NCI-H2171 (cell line): ENCODE measurements at places on chromosomes 5 and 9.

GRCh38 chr5:151601391-151601790 lies 10.3 kb upstream of the FAT2 start:
- no peak for DNase-seq

DNA sequence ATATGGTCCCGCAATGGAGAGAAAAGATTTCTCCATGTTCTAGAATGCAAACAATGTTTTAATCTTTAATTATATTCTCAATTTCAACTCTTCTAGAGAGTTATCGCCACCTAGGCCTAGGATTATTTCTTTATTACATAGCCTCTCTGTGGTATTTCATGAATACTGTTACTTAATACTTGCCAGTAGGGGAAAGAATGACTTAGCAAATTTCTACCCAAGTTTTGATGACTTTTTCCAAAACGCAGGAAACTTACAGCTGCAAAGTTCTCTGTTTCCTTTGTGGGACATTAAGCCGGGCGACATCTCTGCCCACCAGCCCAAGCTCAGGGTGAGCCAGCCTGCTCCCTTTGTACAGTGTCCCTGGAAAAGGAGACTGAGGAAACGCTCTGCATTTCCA lies 73.8 kb downstream of the MED27 start:
- no peak for DNase-seq

GRCh38 chr5:174022384-174023095 lies 23.0 kb upstream of the NSG2 start:
- DNase-seq: no peak

GRCh38 chr5:154465169-154465568 lies 12.9 kb downstream of the HAND1 start:
- DNase-seq: no peak

DNA sequence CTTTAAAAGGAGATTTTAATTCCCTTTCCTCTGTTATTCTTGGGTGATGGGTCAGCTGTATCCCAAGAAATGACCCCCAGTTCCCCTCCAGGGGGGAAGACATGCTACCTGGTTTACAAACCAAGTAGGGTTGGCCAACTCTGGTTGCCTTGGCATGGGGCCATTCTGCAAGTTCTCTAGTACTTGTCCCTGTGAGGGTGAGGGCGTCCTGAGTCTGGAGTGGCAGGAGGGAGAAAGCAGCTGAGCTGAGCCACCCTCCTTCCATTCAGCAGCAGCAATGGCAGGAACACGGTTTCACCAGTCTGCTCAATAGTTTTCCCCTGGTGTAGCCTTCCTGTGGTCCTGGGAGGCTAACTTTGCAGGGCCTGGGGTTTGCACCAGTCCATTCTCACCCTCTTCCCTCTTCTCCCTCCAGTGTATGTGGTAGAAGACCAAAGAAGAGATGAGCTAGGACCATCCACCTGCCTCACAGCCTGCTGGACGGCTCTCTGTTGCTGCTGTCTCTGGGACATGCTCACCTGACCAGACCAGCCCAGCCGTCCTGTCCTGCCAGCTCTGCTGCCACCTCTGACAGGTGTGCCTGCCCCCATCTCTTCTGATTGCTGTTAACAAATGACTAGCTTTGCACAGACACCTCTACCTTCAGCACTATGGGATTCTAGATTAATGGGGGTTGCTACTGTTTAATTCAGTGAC lies 59.9 kb downstream of the PFDN1 start:
- no peak for DNase-seq

DNA sequence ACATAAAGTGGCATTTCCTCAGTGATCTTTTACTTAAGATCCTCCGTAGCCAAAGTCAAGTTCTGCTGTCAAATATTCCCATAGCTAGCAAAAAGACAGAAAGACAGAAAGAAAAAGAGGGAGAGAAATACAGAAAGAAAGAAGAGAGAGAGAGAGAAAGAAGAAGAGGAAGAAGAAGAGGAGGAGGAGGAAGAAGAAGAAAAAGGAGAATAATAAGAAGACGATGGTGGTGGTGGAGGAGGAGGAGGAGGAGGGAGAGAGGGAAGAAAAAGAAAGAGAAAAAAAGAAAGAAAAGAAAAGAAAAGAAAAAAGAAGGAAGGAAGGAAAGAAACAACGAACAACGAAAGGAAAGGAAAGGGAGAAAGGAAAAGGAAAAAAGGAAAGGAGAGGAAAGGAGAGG lies 54.1 kb downstream of the FAT2 start:
- DNase-seq: no peak

DNA sequence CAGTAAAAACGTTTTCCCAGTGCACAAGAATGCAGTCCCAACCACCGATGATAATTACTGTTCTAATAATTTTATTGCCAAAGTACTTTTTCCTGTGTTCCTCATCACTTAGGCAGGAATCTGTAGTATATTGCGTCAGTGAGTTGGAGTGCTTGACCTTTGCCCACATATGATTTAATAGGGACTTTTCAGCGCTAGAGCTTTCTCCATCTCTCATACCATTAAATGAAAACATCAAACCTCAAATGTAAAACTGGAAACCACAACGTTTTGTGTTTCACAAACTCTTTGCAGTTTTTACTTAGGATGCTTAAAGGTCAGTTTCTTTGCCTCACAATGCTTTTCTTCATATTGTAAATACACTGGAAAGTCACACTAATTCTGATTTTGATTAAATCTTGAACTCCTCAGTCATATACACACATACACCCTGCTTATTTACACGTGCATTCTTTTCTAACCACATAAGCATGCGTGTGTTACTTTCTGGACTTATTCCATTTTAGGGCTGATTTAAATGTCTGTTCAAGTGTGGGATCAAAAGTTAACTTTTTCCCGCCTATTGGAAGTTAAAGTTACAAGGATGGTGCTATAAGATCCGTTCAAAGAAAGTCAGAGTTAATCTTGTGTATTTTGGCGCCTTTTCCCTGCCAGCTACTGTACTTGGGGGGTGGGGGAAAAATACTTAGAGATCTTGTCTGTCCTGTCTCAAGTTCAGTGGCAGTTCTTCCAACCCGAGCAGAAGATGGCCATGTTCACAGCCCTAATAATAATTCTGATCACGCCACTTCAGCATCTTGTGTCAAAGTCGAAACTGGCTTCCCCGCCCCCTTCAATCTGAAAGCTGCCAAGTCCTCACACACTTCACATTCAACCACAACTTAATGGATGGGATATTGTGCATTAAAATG lies 6.6 kb upstream of the NFIB start:
- DNase-seq: no peak

DNA sequence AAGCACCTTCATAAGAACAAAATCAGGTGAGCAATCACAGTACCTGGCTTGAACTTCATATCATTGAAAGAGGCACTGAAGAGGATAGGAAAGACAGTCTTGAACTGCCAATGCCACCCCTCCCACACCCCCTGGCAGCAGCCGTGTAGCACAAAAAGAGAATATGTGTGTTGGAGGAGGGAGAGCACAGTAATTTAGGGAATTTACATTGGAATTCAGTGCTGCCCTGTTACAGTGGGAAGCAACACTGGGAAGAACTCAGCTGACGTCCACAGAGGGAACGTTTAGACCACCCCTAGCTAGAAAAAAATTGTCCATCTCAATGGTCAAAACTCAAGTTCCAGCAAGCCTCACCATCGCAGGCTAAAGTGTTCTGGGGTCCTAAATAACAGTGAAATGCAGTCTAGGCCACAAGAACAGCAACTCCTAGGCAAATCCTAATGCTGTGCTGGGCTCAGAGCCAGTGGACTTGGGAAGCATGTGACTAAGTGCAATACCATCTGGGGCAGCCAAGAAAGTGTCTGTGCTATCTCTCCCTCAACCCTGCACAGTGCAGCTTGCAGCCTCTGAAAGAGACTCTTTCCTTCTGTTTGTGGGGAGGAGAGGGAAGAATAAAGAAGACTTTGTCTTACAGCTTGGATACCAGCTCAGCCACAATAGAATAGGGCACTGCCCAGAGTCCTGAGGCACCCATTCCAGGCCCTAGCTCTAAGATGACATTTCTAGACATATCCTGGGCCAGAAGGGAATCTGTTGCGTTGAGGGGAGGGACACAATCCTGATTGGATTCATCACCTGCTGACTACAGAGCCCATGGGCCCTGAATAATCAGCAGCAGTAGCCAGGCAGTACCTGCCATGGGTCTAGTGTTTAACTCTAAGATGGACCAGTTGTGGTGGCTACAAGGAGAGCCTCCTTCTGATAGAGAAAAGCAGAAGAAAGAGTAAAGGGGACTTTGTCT lies 62.1 kb upstream of the VLDLR start:
- peak; percentile 75 for DNase-seq

- DNase-seq: no peak
These were observed 53.9 kb downstream of the DROSHA start for GRCh38 chr5:31477971-31478370.

GRCh38 chr9:78590068-78590467 lies 293.1 kb downstream of the PSAT1 start:
- no peak for DNase-seq

GRCh38 chr5:25484391-25484790 lies 839.6 kb upstream of the CDH10 start:
- no peak for DNase-seq

GRCh38 chr9:115328228-115328627 lies 210.3 kb upstream of the TNC start:
- no peak for DNase-seq

DNA sequence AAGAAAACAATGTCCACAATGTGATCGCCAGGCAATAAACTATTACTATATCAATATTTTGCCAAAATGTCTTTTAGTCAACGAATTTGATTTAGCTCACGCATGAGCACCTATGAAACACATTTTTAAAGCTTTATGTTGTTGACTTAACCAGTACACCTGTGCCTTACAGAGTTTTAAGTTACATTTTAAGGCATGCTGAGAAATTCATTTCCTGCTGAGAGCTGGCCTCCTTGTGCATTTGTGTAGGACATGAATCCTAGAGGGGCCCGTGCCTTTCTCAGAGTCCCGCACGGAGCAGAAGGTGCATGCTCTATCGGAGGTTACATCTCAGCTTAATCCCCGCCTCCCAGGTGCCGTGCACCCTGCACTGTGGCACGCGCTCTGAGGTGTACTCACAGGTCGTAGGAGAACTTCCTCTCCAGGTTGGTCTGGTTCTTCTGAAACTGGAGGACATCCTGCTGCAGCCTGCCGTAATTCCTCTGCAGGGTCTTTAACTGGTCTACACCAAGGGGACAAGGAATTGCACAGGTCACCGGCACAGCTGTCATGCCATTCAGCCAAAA lies 53.2 kb downstream of the GOLM1 start:
- DNase-seq: no peak

GRCh38 chr5:140882591-140882899 lies 621 bp downstream of the PCDHA13 start:
- DNase-seq: no peak
